Stimulated activated CD4-positive, alpha-beta T cell treated with anti-CD3 and anti-CD28 coated beads, Interleukin-12 subunit alpha, Interleukin-12 subunit beta, amount 100 ng/mL, for 48 hours (primary cell): ENCODE measurements at places on chromosomes 1 and 21.

- no peak for DNase-seq
Observed at GRCh38 chr1:25990702-25991395, 7.0 kb downstream of the PAFAH2 start.

DNA sequence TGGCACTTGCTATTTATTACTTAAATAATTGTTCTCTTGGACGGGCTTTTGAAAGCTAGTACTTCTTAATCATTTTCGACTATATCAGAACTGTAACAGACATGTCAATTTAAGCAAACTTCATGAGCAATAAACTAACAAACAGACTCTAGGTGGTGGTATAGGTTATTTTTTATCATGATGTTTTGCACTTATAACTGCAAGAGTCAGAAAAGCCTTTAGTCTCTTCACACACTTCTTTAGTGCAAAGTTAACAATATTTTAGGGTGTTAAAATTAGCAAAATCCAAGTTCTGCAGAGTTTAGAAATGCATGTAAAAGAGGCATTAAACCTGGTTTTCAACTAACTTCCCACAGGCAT lies 2.2 kb downstream of the NRIP1 start:
- DNase-seq: no peak

- DNase-seq: no peak
Observed at GRCh38 chr1:210228158-210228557, 4.4 kb upstream of the SERTAD4 start.

GRCh38 chr1:28648008-28648473 lies 359 bp upstream of the RNU11 start:
- peak; percentile 69 for DNase-seq

GRCh38 chr1:207863893-207864535 lies 46.9 kb downstream of the CD34 start:
- DNase-seq: no peak

DNA sequence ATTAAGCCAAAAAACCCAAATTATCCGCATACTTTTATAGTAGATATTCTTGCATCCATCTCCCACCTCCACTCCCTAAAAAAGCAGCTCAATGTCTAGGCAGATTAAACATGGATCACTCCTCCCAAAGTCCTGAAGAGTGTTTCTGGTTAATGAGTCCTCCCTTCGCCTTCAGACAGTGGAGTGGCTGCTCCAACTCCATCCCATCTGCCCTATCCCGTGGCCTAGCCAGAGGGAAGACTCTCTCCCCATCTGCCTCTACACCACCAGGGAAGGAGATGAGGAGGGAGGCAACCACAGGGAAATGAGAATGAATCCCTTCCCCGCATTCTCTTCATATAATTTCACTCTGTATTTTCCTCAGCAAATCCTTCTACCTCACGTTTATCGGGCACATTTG lies 103.8 kb downstream of the SLC45A1 start:
- no peak for DNase-seq

DNA sequence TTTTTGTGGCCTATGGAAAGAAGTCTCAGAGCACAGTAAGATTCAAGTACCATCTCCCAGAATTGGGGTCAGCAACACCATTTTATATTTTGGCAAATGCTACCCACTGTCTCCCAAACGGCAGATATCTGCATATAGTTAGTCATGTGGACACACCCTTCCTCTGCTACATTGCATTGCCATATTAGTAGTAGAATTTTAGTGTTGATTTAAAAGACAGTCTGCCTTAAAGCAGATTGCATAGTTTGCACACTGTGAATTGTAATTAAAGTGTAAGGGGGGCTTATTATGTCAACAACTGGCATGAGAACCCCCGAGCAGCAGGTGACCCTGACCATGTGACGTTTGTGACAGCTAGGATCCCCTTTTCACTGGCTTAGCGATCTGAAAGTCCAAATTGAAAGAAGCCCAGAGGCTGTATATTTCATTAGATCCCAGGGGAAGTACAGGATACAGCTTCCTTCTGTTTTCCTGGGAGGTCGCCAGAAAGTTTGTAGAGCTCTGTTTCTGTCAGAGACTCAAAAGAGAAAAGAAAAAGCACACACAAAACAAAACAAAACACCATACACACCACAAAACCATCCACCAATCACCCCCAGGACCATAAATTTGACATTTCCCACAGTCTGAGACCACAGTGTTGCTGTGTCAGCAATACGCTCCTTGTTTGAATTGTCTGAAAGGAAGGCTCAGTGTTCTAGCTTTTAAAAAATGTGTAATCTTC lies 172.4 kb downstream of the NFIA start:
- no peak for DNase-seq

DNA sequence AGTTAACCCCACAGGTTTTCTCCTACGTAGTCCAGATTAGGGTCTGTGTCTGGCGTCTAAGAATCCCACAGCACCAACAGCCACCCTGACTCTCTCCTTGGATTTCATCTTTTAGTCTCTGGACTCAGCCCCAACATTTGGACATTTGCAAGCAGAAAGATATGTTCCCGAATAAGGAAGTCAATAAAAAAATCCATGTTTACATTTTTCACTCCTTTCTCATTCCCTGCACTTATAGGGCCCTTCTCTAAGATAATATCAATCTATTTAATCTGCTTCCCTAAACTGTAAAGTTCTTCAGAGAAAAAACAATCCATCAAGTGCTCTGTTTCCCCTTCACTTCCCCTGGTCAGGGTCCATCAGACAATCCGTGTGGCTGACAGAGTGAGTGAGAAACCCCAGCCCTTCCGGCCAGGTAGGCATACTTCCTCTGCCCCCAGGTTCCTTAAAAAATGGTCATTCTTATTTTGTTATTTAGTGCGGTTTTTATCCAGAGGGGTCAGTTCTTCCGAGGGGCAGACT lies 105.9 kb upstream of the CDC42BPA start:
- no peak for DNase-seq

DNA sequence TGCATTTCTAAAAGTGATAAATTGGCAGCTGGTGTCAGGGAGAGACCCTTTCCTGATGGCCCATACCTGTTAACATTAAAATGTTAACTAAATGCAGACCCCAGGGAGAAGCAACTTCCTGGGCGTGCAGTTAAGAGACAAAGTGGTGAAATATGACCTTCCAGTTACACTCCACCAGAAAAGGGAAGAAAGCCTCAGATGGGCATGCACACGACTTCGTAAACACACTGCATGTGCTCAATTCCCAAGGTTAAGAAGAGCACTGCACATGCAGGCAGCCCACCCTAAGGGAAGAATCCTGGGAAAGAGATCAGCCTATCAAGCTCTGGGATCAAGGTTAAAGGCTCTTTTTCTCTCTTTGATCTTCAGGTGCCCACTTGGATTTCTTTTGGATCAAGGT lies 9.7 kb upstream of the GBP6 start:
- no peak for DNase-seq

- no peak for DNase-seq
Observed at GRCh38 chr1:185409763-185410528, 92.9 kb upstream of the IVNS1ABP start.

DNA sequence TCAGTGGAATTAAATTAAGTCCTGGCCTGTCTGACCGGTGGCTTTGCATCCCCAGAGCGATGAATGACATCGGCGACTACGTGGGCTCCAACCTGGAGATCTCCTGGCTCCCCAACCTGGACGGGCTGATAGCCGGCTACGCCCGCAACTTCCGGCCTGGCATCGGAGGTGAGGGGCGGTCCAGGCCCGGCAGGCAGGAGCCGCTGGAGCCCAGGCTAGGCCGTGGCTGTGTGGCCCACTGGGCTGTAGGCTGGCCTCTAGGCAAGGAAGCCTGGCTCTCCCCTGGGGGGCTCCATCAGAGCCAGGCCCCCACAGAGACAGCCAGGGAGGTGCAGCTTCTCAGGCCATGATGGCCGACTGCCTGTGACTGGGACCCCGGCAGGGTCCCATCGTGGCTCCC lies 5.7 kb downstream of the GABRD start:
- no peak for DNase-seq

GRCh38 chr1:13687151-13687715 lies 12.8 kb upstream of the PRDM2 start:
- no peak for DNase-seq

DNA sequence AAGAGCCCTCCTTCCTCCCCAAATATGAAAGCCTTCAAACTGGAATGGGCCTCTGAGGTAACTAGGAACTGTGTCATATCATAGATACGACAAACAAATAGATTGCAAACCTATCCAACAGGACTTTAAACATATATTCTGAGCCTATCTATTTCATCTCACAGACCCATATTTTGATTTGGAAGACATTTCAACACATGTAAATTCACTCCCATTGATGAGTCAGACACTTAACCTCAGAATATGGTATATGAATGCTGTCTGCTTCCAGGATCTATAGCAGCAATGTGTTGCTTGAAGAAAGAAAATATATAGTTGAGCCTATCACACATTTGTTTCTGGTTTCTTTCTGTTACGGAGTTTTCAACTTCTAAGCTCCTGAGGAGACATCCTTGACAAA lies 221.9 kb upstream of the SAMSN1 start:
- no peak for DNase-seq

DNA sequence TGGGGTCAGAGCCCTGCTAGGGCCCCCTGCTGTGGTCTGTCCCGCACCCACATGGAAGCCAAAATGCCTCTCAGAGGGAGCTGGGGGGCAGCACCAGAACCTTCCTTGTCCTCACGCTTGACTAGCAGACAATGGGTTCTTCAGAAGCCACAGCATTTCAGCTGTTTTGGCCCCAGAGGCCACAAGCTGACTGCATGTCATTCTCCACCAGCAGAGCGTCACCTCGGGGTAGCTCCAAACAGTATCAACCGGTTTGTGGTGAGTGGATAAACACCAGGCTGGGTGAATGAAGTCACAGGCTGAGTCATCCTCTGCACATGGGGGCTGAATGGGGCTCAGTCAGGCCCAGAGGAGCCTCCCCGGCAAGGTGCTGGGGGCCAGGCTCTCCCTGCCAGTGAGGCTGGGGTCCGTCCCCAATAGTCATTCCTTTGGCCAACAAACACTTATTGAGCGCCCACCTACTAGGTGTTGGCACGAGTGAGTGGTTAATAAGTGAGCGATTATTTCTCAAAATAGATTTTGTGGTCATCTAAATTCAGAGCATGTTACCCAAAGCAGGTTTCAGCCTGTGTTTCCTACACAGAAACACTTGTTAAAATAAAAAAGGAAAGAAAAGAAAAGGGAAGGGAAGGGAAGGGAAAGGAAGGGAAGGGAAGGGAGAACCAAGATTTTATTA lies 9.1 kb downstream of the OLIG1 start:
- DNase-seq: peak; percentile 20

DNA sequence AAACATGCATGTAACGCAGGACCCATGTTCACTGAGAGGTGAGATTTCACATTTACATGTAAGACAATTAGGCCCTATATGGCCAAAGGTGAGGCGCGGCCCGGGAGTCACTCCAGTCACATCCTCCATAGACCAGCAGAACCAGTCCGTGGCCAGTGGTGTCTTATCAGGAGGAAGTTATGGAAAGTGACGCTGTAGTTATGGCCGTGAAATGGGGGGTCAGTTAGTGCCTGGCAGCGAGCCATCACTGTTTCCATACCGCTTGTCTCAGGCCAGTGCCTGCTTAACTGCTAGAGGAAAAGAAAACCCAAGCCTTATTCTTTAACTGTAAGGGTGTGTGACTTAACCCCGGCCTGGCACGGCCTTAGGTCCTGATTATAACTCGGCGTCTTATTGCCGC lies 6.1 kb downstream of the C1orf159 start:
- no peak for DNase-seq

- no peak for DNase-seq
Observed at GRCh38 chr1:237000191-237000590, 4.0 kb downstream of the MT1HL1 start.

GRCh38 chr21:25461725-25462124 lies 145.6 kb downstream of the MRPL39 start:
- DNase-seq: no peak

DNA sequence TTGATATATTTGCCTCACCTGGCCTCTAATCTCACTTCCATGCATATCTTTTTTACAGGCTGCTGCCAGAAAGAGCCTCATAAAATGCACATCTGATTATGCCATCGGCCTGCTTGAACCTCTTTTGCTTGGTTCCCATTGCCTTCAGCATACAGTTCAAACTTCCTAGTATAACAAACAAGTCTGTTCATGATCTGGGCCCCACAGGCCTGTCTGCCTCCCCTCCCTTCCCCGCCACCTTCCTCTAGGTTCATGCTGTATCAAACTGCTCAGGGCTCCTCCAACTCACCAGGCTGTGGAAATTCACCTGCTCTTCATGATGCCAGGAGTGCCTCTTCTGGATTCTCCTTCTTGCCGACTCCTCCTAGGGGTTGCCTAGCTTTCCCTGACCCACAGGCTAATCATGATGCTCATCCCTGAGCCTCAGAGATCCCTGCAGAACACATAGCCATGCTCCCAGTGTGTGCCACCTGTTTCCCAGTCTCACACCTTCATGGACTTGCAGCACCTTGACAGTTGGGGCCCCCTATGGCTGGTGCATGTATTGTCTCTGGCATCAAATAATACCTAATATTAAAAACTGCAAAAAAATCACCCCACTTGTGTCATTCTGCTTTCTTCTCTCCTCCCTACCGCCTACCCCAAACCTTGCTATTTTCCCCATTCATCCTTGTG lies 33.7 kb upstream of the CD2 start:
- no peak for DNase-seq

- DNase-seq: no peak
Observed at GRCh38 chr1:194774535-194774934, 1588.1 kb upstream of the B3GALT2 start.

- no peak for DNase-seq
Observed at GRCh38 chr21:29403301-29403700, 104.6 kb downstream of the BACH1 start.

DNA sequence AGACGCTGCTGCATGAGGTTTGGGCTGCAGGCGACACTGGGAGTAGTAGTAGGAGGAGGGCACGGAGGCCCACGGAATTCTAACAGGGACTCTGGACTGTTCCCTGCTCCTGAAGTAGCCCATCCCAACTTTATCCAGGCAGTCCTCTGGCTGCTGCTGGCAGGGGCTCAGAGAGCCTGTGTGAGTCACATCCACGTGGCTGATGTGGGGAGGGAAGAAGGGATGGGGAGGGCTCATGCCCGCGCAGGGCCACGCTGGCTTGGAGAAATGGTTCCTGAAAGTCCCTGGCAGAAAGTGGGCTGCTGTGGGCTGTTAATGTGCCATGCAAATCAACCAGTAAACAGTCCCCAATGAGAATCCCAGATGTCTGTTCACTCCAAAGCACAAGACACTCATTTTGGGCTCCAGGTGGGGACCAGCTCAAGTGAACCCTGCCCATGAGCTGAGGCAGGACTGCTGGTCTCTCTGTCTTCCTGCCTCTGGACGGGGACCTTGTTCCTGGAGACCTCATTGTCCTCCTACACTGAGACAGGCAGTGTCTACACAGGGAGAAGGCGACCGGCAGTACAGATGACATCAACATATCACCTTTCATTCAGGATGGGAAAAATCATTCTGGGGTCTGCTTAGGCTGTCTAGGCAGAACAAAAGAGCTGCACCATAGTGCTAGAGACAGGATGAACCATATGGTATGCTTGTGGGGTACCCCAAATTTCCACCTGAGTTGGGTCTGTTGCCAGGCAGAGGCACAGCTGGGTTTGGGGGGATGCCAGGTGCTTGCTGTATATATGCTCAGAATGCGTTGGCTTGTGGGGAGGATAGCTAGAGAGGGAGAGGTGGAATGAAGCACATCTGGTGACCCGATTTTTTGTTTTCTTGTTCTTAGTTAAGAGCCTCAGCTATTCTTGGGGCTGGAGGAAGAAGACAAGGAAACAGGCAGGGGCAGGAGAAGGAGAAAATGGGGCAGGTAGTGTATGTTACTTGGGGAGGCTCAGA lies 57.9 kb upstream of the FMOD start:
- DNase-seq: no peak
